ENCODE measurements at places on chromosomes 7 and 10.

DNA sequence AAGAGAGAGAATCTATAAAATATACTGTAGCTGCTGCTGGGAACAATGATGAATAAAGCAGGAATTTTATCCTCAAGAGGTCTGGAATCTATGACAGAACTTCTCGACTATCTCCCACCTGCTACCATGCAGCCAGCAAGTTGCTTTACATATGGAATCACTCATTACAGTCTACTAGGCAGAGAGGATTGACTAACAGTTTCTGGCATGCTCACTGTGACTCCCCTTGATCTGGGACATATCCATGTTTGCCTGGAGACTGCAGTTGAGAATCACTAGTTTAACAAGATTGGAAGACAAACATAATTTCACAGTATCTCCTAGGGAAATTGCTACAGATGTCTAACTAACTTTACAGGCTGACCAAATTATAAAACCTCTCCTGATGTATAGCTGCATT lies 13.3 kb downstream of the GPR37 start:
- no peak for DNase-seq

GRCh38 chr7:151035026-151035717 lies 6.9 kb downstream of the ABCB8 start:
- DNase-seq, result no peak

DNA sequence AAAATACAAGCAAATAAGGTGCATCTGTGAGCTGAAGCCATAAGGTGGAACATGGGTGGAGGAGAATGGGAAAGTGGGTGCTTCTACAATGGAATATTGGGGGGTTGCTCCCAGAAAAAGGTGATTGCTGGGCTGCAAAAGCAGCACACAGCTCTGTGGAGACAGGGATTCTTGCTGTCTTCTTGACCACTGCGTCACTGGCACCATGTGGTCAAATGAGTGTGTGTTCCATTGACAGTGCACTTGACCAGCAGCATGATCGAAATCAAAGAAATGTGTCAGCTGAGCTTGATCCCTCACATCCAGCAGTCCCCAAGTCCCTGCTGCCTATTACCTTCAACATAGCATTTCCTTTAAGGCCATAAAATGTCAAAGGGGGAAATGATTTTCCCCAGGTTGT lies 56.2 kb downstream of the GPR26 start:
- DNase-seq, result no peak

DNA sequence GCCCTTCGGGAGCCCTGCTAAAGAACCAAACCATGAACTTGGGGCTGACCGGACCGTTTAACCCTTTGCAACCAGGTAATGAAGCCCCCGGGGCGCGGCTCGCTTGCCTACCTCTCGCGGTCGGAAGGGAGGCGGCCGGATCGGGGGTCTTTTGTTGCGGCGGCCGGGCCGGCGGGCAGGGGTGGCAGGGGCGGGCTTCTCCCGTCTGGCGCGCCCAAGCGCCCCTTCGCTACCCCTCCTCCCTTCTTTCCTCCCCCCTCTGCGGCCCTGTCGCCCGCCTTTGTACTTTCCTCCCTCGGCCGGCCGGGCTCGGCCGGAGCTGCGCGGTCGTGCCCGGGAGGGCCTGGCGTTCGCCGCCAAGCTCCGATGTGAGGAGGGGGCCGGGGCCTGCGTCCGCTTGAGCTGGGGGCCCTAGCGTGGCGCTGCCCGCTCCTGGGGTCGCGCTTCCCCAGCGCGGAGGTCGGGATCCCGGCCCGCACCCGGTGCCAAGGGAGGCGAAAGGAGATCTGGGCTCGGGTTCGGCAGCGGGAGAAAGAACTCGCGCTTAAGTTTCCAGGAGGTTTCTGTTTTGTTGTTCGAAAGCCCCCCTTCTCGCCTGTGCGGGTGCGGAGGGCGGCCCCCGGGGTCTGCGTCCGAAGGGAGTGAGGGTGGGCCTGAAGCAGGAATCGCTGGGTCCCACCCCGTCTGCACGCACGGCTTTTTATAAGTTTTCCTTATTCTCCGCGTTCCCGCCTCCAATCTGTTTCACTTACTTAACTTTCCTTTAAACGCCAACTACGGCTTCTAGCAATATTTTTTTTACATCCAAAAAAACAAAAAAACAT lies 436.8 kb upstream of the GALNT17 start:
- no peak for DNase-seq

DNA sequence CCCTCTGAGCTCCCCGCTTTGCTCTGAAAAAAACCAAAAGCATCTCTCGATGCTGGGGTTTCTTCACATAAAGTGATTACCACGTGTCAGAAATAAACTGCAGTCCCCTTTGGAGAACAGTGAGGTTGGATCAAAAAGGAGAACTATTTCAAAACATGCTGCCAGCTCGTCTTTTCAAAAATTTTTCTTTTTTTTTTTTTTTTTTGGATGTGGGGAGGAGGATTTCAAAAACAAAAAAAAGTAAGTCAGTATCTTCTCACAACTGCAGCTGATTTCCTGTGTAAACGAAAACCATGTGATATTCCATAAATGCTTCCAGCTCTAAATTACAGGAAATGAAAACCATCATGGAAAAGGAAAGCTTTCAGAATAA lies 155.0 kb upstream of the LYZL2 start:
- DNase-seq, result no peak

DNA sequence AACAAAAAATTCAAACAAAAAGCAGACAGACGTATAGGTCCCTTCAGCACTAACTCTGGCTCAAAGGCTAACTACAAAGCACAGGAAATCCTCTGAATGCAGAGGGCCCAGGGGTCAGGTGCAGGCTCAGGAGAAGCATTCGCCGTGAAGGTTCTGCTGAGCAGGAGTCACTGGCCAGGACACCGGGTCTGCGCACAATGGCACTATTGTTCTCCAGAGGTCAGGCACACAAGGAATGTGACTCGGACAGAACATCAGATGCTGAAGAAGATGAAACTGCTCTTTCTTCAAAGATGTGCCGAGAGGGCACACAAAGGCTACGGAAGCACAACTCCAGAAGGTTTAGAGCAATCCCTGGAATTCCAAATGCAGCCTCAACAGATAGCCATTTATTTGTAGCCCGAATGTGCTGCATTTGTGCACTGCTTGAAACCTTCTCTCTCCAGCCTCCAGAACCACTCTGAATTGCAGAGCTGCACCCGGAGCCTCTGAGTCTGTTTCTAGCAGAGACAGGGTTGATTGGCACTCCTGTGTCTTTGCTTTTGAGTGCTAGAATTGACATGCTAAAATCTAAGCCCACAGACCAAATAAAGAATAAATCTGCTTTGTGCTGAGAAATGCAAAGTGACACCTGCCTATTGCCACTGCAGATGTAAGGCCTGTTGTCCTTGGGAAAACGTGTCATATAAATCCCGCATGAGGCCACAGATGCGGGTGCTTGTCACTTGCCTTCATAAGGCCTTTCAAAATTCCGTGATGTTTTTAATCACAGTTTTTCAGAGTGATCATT lies 85.4 kb upstream of the AFAP1L2 start:
- DNase-seq, result no peak

DNA sequence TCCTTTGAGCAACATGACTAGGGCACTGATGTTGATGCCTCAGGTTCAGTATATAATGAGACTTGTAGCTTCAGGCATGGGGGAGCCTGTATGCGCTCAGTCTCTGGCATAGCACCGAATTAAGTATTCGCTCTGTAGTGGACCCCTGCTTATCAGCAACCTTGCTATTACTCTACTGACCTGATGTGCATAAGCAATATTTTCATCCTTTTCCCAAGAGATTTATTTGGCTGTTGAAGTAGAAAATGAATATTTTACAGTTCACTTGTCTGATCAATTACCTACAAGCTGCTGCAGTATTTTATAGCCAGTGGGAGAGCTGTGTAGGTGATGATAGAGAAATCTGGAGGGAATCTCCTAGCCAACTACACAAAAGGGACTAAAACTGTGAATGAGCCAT lies 781.6 kb upstream of the PHF14 start:
- DNase-seq, result no peak

Measured in adrenal gland (tissue), 19 donors.